Activated CD8-positive, alpha-beta memory T cell treated with anti-CD3 and anti-CD28 coated beads, Interleukin-2, amount 10 ng/mL, durations not matched to agents 7 days and 5 days (primary cell): ENCODE measurements at places on chromosomes 1 and 21. TPM values are rescaled to one million over a fixed set of nuclear protein-coding genes. Genes with fewer than 3 reads are reported as not detected.

DNA sequence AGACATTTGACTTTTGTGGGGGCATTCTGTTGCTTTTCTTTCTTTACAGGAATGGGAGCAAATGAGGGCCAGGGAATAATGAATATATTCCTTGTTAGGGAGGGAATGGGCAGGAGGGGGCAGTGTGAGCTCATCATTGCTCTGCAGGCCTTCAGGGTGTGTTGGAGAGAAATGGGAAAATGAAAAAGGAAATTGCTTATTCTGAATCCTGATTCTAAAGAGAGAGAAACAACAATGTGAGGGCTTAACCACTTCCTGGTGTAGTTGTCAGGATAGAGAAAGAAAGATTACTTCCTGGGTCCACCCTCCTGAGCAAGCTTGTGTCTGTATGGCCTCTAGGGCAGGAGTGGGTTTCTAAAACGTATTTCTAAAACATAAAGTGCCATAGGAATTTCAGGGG, 28.3 kb downstream of the VANGL2 start:
- DNase-seq: peak; percentile 51

GRCh38 chr21:41846536-41846935, 32.6 kb downstream of the PRDM15 start:
- no peak for DNase-seq

DNA sequence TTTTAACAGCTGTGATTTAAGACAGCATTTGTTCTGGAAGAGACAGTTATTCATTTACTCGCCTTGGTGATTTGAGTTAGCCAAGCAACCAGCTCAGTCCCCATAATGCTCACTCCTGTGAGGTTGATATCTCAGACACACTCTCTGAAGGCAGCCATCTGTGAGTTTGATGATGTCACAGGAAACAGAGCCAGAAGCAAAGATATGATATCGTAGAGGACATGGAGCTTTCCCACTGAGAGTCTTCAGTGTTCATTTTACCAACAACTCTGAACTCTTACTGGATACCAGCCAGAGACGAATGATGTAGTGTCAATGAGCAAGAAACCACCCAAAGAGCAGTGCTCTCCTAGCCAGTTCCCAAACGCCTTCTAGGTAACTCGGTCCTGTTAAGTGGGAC, 219.4 kb downstream of the SLC35F3 start:
- DNase-seq: no peak

GRCh38 chr1:184025242-184025675, 12.3 kb downstream of the COLGALT2 start:
- DNase-seq: no peak

GRCh38 chr1:1427820-1428148, 6.7 kb upstream of the ANKRD65 start:
- no peak for DNase-seq

DNA sequence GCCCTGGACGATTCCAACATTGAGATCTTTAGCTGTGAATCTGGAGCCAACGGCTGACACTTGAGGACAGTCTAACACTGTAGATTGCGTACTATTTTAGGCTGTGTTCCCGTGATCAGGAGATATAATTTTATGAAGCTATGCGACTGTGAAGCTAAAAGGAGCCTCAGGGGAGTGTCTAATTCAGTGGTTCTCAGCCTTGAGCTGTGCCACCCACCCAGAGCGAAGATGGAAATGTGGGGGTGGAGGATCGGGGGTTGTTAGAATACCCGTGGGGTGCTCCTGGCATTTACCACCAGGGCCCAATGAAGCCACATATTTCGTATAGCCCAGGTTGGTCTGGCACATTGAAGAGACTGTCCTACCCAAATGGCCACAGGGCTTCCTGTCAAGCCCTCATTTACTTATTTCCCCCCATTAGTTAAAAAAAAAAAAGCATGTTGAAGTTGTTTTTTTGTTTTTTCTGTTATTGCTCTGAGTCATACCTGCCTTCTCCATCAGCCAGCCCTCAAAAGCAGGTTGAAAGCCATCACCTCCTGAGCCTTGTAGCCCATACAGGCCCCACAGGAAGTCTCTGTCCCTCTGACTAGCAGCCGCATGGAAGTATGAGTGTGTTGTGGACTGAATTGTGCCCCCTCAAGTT, 141.7 kb downstream of the GALNT2 start:
- DNase-seq: peak; percentile 84

DNA sequence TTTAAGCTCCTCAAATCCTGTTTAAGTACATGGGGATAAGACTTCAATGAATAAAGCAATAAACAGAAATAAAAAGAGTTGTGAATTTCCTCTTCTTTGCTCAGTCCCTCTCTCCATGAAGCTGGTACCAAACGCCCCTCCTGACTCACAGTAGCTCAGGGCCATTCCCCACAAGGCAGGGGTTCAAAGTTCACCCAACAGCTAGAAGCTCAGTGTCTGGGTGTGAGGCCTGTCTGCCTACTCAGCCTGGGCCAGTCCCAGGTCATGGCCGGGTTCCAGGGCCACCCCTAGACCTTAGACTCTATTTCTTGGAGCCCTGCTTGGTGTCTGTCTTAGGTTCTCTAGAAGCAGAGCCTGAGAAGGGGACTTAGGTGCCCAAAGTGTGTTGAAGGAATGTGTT, 251.5 kb downstream of the GRIK3 start:
- DNase-seq: no peak

DNA sequence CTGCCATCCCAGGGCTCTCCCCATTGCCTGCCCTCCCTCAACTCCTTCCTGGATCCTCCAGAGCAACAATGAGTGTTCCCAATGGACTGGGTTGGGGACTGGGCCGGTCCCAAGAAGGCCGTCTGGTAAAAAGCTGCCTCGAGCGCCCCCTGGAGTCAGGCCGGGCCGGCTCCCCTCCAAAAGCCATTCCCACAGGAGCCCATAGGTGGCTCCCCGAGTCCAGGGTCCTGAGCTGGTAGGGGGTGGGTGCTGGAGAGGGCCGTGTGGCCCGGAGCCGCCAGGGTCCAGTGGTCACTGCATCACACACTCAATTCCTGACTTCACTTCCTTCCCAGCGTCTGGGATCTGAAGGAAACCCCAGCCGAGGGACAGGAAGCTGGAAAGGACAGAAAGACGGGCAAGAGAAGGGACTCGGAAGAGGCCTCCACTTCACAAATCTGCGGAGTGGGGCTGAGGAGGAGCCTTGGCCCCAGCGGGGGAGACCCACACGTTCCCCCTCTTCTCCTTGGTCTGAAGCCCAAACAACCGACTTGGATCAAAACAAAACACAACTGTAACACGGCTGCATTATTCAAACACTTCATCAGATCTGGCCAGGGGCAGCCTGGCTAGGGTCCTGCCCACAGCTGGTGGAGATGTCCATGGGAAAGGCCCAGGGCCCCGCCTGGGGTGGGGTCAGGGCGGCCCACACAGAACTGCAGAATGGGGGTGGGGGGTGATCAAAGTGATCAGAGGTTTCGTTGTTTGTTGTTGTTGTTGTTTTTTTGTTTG, 10.9 kb upstream of the ALDH4A1 start:
- DNase-seq: peak; percentile 75

- DNase-seq: no peak
Measured at GRCh38 chr1:115364046-115364779, 26.2 kb upstream of the NGF start.

DNA sequence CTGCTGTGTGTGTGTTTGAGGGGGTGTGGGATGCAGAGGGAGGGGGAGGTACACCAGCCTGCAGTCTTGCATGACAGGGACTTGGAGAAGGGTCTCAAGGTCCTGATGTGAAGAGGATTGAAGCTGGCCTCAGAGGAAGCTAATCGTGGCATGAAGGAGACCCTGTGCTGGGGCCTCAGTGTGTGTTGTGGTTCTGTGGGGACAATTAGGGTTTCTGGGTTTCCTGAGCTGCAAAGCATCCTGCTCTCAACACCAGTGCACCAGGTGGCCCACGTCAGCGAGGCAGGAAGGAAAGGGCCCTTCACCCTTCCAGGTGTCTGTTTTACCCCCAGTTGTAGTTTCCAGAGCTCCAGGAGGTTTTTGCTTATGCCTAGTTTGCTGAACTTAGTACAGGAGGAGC, 52.8 kb downstream of the TENT5C start:
- DNase-seq: peak; percentile 94

DNA sequence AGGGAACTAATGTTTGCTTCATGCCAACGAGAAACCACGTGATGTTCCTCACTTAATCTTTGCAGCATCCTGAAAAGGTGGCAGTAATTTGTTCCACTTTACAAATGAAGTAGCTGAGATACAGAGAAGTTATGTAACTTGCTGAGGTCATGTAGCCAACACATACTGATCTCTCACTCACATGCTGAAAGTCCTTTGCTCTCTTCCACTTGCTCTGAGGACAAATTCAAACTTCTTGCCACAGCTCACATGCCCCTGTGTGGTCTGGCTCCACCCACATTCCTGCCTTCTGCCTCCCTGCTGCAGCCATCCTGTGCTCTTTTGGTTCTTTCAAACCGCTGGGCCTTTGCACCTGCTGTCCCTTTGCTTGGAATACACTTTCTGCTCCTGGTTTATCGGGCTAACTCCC, 55.4 kb downstream of the TMCO4 start:
- DNase-seq: no peak

The C1orf146 gene
- not detected for total RNA-seq

The FAM151A gene
- total RNA-seq: not detected

The CYP2J2 gene
- 4.5 TPM for total RNA-seq

The THEM5 gene
- total RNA-seq: not detected

The PHLDA3 gene
- total RNA-seq: 23.5 TPM

The CYP4A22 gene
- total RNA-seq: not detected

The PLPPR5 gene
- total RNA-seq: not detected

The SFT2D2 gene
- 63.2 TPM for total RNA-seq

The KDM5B gene
- 31.1 TPM for total RNA-seq

The FMO4 gene
- 1.5 TPM for total RNA-seq
